Spinal cord (tissue), 10 donors: ENCODE measurements at places on chromosomes 1 and 21. TPM values are rescaled to one million over a fixed set of nuclear protein-coding genes. Genes with fewer than 3 reads are reported as not detected.

DNA sequence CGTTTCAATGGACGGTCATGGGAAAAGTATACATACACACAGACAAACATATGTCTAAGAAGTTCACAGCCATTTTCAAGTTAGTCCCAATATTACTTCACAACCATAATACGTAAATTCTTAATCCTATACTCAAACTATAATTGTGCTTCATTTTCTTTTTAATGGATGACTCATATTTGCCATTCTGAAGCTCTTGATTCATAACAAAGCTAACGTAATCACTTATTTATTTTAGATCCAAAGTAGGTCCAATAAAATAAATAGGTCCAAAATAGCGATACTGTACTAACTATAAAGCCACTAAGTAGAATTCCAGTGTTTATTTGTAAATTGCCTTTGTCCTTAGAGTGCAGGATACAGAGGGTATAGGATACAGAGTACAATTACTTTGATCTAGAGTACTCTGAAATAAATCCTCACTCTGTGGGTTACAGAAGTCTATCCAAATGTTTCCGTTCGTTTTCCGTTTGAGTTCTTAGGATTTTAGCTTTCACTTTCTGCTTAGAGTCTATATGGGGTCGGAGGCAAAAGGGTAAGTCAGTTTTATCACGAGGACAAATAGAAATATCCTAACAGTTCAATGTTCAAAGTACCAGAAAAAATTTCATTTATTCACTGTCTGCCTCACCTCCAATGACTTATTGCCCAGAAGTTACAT is 8.8 kb upstream of the C1orf115 start:
- no peak for DNase-seq

GRCh38 chr1:163565166-163565565 is 243.4 kb downstream of the NUF2 start:
- no peak for DNase-seq

DNA sequence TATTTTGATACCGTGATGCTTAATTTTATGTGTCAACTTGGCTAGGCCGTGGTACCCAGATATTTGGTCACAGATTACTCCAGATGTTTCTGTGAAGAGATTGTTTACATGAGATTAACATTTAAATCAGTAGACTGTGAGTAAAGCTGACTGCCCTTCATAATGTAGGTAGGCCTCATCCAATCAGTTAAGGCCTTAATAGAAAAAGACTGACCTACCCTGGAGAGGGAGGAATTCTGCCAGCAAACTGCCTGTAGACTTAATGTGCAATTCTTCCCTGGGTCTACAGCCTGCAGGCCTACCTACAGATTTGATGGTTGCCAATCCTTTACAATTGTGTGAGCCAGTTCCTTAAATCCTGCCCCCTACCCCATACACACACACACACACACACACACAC is 4.3 kb downstream of the SETSIP start:
- no peak for DNase-seq

GRCh38 chr1:21663248-21663950 is 5.8 kb downstream of the RAP1GAP start:
- no peak for DNase-seq

- DNase-seq = no peak
These were observed 166.8 kb downstream of the HIVEP3 start for GRCh38 chr1:41751804-41752513.

Gene LHX8
- not detected for total RNA-seq

Gene TFF3
- total RNA-seq = 2.4 TPM

Gene PALMD
- 12.1 TPM for total RNA-seq

Gene C1QB
- total RNA-seq = 39.1 TPM

Gene PDPN
- 28.9 TPM for total RNA-seq

Gene OXCT2
- 3.0 TPM for total RNA-seq
